ENCODE measurements at places on chromosomes 13 and 19.

GRCh38 chr19:37991841-37992248, 84.8 kb downstream of the SIPA1L3 start:
- no peak for DNase-seq

DNA sequence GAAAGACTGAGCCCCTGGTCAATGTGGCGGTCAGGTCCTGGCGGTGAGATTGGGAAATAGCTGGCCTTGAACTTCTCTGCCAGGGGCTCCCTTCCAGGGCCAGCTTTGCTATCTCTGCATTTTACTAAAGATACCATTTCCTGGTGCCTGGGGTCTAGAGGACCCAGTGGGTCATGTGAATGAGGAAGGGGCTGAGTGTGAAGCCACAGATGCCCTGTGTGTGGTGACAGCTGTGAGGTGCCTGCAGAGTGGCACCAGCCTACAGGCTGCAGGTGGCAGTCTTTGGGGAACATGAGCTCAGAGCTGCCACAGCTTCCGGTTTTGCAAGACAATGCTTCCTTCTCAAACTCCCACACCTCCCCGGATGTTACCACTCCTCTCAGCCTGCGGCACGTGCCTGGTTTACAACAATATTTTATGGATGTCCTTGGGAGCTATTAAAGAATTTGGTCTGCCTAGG, 5.2 kb upstream of the MLNR start:
- DNase-seq: no peak

DNA sequence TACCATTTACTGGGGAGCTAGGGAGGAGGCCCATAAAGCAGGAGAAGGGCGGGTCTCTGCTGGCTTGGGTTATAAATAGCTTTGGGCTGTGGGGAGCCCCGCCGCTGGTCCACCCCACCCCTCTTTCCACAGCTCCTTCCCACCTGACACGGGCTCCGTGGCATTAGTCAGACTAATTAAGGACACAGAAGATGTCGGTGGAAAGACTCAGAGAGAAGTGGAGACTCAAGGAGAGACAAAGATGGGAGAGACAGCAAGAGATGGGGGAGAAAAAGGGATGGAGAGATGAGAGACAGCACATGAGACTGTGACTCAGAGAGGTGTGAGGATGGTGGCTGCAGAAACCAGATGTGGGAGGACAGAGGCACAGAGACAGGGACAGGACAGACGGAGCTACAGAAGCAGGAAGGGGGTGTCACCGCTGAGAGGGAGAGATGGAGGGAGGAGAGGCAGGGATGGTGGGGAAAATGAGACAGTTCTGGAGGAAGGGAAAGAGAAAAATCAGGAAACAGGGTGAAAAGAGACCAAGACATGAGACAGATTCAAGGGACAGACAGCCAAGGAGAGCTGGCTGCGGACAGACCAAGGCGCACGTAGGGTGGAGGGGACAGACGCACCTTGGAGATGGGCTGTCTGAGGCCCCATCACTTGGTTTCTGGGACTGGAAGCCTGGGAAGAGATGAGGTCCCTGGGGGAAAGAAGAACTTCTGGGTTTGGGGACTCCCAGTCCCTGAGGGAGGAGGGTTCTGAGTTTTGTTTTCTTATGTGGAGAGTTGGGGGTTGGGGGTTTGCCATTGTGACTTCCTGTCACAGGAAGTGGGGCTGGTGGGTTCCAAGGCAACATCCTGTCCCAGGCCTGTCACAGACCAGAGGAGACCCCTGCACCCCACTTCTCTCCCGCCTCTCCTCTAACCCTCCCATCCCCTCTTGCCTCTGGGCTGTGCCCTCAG, 4.1 kb downstream of the ARHGEF1 start:
- DNase-seq: no peak

- DNase-seq: no peak
Observed at GRCh38 chr13:111034811-111035210, 80.3 kb upstream of the ARHGEF7 start.

GRCh38 chr13:33352041-33352440, 66.5 kb upstream of the STARD13 start:
- DNase-seq: no peak

DNA sequence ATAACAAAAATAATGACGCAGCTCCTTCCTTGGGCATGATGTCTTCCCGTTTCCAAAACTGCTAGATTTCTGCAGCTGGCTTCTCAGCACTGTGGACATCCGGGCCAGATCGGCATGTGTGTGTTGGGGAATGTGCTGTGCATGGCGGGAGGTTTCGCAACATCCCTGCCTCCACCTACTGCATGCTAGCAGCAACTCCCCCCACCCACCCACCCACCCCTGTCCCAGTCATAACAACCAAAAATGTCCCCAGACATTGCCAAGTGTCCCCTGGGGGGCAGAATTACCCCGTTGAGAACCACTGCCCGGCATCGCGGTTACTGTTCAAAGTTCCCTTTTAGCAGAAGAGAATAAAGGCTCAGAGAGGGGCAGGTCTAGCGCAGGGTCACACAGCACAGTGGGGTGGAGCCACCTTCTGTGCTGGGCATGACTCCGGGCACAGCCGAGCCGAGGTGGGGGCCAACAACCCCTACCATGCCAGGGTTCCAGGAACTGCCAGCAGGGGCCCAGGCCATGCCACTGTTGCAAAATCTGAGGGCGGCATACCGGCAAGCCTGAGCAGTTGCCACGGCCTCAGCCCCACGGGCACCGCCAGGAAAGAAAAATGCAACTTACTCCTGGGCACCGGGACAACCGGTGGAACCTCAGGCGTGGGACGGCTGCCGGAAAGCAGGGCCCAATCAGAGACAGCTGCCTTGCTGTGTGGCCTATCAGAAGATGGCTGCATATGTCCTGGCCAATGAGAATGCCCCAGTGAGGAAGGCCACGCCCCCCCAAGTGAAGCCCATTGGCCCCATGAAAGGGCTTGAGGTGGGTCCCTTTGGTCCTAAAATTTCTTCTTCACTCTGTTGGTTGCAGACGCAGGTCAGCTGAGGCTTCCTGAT, 22.5 kb upstream of the NFIC start:
- DNase-seq: peak; percentile 73

DNA sequence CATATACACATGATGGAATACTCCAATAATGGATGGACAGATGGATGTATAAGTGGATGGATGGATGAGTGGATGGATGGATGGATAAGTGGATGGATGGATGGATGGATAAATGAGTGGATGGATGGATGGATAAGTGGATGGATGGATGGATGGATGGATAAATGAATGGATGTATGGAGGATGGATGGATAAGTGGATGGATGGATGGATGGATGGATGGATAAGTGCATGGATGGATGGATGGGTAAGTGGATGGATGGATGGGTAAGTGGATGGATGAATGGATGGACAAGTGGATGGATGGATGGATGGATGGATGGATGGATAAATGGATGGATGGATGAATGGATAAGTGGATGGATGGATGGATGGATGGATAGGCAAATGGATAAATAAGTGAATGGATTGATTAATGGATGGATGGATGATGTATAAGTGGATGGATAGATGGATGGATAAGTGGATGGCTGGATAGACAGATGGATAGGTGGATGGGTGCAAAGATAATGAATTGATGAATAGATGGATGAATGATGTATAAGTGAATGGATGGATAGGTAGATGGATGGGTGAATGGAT, 8.4 kb upstream of the COMP start:
- no peak for DNase-seq

DNA sequence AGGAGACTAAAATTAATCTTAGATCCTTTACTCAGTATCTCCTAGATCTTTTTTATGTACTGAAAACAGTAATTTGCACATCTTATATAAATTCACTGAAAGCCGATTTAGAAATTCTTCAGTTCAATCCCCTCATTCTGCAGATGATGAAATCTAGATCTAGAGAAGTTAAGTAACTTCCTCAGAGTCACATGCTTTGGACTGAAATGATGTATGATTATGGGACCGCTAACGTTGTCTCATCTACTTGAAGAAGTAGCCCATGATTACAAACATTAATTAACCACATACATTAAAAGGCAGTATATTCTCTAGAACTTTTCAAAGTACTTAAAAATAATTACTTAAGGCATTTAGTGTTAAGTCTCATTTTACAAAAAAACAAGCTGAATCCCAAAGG, 37.8 kb downstream of the ELF1 start:
- DNase-seq: no peak

All from NCI-H460 (cell line).